Stimulated activated CD8-positive, alpha-beta memory T cell treated with anti-CD3 and anti-CD28 coated beads, Interleukin-15, amount 100 ng/mL, for 48 hours (primary cell): ENCODE measurements at places on chromosomes 3 and 15.

- DNase-seq, result no peak
Observed at GRCh38 chr3:14902719-14903118, 44.7 kb upstream of the NR2C2 start.

DNA sequence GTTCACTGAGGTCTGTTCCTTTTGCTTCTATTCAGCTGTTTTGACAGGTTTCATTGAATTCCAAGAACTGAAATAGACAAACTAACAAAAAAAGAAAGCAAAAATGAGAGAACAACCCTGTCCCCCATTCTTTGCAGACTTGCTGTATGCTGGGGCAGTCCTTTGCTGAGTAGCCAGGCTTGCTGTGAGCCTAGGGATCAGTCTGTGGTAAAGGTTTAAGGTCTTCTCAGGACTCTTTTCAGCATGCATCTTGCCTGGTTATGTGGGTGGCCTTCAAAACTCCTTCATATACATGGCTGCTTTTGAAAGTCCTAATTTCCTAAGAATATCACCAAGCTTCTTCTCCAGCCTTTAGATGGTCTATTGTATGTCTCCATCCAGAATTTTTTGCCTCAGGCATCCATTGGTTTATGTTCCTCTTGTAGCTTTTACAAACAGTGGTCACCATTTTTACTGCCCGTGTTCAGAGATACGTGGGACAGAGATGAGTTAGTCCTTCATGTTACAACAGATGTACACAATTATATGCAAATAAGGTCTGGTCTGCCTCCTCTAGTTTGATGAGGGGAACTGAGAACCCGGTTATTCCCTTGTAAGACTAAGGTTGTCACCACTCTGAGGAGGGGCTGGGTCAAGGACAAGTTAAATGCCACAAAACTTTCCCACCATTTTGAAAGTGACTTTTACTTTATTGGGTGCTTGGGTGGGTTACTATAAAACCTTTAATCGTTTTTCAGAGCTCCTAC lies 41.4 kb downstream of the SACM1L start:
- DNase-seq, result no peak

GRCh38 chr15:66885281-66885915 lies 180.0 kb upstream of the SMAD3 start:
- no peak for DNase-seq

GRCh38 chr15:38207621-38208020 lies 45.0 kb upstream of the SPRED1 start:
- DNase-seq, result no peak
